ENCODE measurements at places on chromosomes 2 and 18. TPM values are rescaled to one million over a fixed set of nuclear protein-coding genes. Genes with fewer than 3 reads are reported as not detected.

HOXD12 gene
- total RNA-seq: not detected

UPP2 gene
- total RNA-seq: not detected

CAD gene
- total RNA-seq: 20.6 TPM

TPGS2 gene
- 109 TPM for total RNA-seq

LCLAT1 gene
- total RNA-seq: 11.2 TPM

All from aortic smooth muscle cell (primary cell).